Activated CD4-positive, alpha-beta T cell treated with anti-CD3 and anti-CD28 coated beads, Interleukin-2, amount 50 U/mL, for 24 hours (primary cell): ENCODE measurements at places on chromosomes 1 and 21.

DNA sequence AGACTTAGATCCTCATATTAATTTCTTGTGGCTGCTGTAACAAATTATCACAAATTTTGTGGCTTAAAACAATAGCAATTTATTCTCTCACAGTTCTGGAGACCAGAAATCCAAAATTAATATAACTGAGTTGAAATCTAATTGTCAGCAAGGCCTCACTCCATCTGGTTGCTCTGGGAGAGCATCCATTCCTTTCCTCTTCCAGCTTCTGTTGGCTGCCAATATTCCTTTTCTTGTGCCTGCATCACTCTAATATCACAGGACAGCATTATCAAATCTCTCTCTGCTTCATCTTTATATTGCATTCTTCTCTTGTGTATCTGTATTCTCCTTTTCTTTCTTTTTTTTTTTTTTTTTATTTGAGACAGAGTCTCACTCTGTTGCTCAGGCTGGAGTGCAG lies 9.3 kb downstream of the SLC35A3 start:
- DNase-seq: no peak

- no peak for DNase-seq
Measured at GRCh38 chr1:69315823-69316222, 251.9 kb upstream of the LRRC7 start.

DNA sequence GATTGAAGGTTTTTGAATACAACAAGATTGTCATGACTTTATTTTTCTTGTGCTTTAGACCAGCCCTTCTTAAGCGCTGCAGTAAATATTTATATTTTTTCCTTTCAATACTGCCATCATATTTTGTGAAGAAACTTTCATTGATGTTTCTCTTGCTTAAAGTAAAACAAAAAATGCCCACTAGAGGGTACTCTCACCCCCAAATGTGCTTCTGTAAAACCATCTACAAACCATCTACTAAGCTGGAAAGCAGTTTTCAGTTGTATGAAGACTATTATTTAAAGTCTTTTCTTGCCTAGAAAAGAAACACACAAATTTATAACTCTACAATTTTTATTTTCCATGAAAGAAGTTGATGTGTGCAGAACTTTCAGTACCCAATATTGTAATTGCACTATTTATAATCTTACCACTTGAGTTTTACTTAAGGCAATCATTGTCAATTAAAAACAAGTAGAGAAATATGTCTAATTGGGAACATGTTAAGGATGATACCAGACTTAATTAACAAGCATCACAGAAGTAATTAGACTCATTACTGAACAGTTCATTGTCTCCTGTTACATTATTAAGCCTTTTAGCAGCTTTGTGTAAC lies 10.7 kb downstream of the LEPR start:
- no peak for DNase-seq

DNA sequence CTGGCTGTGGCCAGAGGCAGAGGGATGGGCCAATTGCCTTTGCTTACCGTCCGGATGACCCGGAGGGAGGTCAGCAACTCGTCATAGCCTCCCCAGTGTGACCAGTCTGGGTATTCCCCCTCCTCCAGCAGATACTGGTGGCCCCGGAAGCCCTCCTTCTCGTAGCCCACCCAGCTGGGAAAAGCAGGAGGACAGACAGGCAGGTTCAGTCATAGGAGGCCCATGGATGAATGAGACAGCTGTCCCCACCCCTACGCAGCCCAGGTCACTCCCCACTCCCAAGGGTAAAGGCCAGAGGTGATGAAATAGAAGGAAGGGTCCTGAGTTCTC lies 16.8 kb downstream of the CRYBG2 start:
- DNase-seq: no peak

- DNase-seq: no peak
Measured at GRCh38 chr1:219459351-219460080, 153.4 kb downstream of the ZC3H11B start.

- DNase-seq: peak; percentile 23
Measured at GRCh38 chr21:35102488-35103371, 53.6 kb upstream of the RUNX1 start.

- no peak for DNase-seq
Measured at GRCh38 chr1:101307985-101308689, 71.3 kb downstream of the S1PR1 start.

DNA sequence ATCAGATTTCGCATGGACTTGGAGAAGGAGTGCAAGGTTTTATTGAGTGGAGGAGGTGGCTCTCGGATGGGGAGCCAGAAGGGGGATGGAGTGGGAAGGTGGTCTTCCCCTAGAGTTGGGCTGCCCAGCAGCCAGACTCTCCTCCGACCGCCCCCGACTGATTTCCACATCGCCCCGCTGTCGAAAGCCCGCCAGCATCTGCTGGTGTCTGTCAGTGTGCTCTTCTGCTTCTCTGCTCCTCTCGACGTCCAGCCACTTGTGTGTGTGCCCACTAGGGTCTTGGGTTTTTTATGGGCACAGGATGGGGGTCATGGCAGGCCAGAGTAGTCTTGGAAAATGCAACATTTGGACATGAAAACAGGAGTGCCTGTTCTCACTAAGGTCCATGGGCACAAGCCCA lies 40.1 kb downstream of the EVA1C start:
- DNase-seq: no peak

GRCh38 chr1:234956821-234957329 lies 171.8 kb downstream of the TOMM20 start:
- DNase-seq: no peak

GRCh38 chr1:9701665-9702064 lies 50.1 kb downstream of the PIK3CD start:
- no peak for DNase-seq

DNA sequence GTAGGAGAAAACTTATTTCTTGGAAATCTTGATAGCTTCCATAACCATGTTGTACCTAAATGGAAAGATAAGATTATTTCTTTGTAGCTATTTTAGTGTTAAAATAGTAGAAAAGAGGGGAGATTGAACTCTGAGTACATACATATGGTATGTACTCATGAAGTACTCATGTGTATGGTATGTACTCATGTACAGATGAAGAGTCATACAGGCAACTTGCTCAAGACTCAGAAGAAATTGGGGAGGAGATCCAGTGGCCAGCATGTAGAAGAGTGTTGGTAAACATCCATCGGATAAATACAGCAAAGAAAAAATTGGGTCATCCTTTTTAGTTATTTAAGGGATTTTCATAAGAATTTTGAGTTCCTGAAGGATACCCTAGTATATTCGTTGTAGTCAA lies 29.0 kb downstream of the MDM4 start:
- no peak for DNase-seq

DNA sequence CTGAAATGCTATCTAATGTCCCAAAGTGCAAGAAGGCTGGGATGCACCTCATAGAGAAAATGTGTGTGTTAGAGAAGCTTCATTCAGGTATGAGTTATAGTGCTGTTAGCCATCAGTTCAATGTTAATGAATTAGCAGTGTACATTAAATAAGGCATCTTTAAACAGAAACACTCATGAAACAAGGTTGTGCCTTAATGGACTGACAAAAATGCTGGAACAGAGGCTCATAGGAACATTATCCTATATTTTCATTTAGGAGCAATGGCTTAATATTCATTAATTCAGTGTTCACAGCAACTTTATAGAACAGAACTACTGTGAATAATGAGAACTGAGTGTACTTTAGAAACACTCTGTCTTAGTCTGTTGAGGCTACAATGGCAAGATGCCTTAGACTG lies 15.2 kb upstream of the FAM89A start:
- no peak for DNase-seq

DNA sequence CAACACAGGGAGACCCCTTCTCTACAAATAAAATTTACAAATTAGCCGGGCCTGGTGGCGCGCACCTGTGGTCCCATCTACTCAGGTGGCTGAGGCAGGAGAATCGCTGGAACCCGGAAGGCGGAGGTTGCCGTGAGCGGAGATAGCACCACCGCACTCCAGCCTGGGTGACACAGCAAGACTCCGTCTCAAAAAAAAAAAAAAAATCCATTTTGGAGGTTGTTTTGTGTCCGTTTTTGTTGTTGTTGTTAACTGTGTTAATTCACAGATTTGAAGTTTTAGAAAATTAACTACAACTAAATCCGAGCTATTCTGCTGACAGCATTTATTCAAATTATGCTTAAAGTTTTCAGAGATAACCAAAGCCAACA lies 618 bp downstream of the CLCC1 start:
- no peak for DNase-seq

DNA sequence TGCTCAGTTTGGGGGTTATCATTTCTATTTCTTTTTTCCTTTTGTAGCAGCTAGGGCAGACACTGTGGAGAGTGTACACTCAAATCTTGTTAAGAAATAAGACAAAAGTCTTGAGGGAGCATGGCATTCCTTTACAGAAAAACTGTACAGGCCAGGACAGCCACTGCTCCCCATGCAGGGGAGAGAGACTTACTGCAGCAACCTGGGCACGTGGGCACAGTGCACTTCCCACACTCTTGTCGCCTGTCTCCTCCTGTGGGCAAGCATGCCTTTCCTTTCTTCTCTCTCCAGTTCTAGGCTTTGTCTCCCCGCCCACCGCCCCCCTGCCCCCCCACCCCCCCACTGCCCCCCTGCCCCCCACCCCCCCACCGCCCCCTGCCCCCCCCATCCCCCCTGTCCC lies 51.9 kb downstream of the PHC2 start:
- no peak for DNase-seq

- DNase-seq: no peak
Measured at GRCh38 chr21:43193651-43194302, 25.0 kb downstream of the CRYAA start.

- no peak for DNase-seq
Measured at GRCh38 chr1:12015001-12015491, 4.3 kb upstream of the MIIP start.

DNA sequence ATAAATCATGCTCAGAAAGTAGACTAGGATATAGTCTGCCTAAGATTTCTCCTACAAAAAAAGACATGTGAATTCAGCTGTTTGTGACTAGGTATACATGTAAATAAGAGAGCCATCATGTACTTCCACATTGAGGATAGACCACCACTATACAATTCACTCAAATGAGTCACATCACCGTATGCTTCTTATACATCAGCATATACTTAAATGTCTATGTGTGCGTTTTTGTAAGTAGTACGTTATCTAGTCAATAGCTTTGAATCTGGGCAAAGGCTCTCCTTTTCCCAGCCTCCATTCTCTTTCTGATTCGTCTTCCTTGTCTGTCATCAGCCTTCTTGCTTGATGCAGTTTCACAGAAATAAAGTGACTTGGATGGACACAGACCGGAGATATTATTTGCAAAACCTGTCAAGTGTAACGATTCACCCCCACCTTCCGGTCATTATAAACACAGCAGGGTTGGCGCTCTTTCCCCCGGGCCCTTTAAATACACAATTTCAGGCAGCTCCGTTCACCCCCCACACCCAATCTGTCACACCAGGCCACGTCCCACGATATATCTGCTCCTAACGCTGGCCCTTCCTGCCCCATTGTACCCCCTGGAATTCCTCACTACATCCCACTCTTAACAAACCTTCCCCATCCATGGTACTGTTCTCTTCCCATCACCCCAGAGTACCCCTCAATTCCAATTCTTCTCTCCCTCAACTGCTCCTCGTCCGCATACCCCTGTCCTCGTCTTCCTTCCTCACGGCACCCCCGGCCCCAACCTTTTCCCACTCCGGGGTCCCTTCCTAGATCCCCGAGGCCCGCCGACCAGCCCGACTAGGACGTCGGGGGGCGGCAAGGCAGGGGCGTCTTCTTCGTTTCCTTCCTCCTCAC lies 636 bp downstream of the VAMP4 start:
- DNase-seq: no peak

GRCh38 chr1:37068897-37069296 lies 34.6 kb upstream of the GRIK3 start:
- DNase-seq: no peak

GRCh38 chr1:182268669-182269068 lies 122.9 kb downstream of the GLUL start:
- no peak for DNase-seq

GRCh38 chr1:212484701-212485570 lies 52.2 kb downstream of the NENF start:
- no peak for DNase-seq

GRCh38 chr1:18929686-18930085 lies 26.8 kb downstream of the IFFO2 start:
- no peak for DNase-seq

DNA sequence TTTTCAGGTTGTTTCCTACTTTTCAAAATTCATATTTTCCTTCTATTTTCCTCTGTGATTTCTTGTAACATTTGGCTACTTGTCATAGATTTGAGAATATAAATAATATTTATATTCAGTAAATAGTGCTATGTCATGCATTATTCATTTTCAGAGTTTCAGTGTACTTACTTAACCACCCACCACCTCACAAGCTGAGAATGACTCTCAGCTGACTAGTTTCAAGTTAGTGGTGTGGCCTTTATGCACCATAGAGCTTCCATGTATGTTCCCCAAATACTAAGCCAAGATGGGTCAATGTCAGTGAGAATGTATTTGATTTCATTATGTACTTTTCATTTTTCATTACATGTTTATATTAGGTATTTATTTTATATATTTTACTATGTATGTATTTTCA lies 56.9 kb upstream of the RGS1 start:
- no peak for DNase-seq

- DNase-seq: no peak
Measured at GRCh38 chr1:198481661-198482060, 58.8 kb downstream of the ATP6V1G3 start.

DNA sequence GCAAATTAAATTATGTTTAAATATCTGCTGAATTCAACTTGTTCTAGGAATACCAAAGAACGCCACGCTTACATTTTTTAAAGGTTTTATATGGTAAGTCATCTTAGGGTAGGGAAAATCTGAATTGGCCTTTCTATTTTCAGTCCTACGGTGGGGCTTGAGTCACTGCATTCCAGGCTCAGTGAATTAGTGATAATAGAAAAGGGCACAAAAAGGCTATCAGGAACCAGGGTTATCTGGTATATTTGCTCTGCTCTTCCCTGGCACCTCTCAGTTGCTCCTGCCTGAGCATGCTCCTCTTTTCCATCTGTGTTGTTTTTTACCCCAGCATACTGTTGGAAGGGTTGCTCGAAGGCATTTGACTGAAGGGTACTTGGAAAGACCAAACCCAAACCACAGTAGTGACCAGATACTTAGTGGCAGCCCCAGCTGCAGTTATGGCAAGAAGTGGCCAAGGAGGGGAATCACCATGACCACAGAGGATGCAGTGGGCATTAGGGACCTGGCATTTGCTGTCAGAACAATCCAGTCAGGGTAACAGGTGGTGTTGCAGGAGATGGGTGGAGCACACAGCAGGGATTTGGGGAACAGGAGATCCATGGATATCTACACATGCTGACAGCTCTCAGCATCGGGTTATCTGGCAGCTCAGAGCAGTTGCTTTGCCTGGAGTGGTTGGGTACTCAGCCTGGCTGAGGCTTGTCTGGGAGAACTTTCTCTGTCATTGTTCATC lies 2.3 kb downstream of the OVAAL start:
- DNase-seq: no peak

GRCh38 chr1:36639461-36639860 lies 156.7 kb upstream of the CSF3R start:
- no peak for DNase-seq
